ENCODE measurements at places on chromosomes 3 and 15.

DNA sequence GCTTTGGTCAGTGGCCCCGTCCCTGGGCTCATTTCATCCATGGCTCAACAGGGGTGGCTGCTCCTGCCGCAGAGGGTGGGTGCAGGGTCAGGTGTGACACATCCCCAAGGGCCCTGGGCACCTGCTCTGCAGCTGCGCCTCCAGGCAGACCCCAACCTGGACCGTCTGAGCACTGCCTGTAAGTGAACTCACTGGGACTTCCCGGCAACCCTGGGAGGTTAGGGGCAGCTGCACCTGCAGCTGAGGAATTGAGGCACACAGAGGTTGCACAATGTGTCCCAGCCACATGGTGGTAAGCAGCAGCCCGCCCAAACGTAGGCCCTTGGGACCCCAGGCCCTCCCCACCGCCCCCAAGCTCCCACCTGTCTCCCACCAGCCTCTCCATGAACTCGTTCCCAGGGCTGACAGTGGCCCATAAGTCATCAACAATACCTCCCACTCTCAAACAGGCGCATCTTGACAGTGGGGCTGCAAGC lies 55.1 kb downstream of the PLXNA1 start:
- no peak for DNase-seq

DNA sequence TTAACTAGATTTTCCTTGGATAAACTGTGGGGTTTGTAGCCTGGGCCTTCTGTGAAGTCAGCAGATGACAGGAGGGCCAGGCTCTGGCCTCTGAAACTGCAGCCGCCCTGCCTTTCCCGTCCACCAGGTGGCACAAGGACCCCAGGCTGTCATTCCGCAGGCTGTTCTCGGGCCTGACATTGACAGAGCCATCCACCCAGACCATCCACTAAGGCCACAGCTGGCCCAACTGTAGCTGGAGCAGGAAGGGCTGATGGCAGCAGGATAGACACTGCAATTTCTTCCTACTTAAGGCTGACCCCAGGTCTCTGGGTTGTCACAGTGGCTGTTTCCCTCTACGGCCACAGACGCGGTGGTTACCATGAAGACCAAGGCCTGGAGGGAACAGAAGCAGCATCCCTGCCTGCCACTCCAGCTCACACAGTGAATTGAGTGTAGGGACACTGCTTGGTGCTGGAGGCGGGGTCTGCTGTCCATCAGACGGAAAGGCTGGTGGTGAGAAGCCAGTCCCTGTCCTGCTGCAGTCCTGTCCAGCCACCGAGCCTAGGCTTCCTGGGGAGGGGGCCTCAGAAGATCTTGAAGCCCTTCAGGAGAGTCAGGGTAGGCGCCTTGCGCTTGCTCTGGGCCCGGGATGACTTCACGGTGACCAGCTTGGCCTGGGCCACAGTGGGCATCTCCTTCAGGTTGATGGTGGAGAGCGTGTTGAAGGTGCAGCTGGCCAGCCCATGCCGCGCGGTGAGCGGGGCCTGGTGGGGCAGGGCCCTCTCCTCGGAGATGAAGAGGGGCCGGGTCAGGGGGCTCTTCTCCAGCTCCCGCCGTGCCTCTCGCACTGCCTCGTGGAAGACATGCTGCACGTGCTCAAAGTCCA lies 9.4 kb downstream of the SLC51B start:
- peak; percentile 50 for DNase-seq

- DNase-seq, result no peak
Observed at GRCh38 chr3:197353867-197354567, 55.6 kb upstream of the DLG1 start.

DNA sequence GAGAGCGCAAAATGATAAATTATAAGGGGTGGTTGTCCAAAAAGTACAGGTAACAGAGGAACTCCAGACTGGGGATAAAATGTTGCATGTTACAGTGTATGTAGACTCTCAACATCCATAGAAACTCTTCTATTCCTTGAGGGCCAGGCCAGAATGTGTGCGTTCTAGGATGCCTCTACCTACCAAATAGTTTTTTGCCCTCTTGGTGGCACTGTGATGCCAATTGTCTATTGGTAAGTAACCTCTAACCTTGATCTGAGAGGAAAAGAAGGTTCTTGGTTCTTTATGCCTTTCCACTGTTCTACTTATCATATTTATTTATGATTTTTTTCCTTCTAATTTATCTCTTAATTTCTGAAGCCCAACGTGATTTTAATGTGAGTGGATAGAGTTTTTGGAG lies 424.6 kb downstream of the GRM7 start:
- no peak for DNase-seq

DNA sequence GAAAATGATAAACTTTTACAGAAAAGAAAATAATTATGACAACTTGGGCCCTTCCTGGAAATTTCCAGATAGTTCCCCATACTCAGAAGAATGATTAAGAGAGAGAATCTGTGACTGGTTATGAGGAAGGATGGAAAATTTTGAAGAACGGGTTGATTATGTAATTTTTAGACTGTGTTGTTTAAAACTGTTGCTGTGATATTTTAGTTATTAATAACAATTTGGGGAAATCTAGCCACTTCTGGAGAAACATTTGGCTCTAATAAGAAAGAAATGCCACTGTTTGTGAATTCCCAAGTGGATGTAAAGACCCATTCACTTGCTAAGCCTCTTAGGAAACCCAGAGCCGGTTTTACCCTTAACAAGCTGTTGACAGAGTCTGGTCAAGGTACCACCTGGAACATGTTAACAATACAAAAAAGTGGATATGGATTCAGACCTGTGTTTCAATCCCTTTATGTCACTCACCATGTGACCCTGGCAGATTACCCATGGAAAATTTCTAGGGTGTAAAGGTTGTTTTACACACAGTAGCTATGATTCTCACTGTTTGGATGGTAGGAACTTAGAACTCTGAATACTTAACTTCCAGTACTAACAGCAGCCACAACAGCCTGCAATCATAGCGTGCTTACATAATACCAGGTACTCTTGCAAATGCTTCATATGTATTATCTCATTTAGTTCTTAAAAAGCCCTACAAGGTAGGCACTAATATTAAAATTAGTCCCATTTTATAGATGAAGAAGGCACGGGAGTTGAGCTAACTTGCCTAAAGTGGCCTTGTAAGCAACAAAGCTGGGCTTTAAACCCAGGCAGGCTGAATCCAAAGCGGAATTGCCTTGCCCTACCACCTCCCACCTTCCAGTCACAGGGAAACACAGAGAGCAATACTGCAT lies 32.0 kb downstream of the ZBTB38 start:
- DNase-seq, result no peak

DNA sequence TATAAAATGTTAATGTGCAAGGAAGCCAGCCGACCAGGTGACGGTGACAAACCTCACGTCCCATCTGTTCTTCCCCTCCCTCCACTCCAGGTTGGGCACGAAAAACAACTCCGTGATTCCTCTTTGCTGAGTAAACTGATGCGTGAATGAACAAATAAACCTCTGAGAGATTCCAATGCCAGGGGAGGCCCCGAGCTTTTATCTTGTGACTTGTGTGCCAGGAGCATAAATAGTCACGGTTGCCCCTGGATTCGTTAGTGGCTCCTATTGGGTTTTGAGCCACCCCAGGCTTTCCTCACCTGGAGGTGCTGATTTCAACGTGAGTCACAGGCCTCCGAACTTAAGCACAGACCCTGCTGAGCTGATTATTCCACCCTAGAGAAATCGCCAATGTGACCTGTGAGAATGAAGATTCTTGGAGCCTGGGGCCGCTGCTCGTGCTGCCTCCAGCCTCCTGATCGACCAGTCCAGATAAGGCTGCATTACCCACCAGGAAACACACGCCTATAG lies 119.2 kb downstream of the SHQ1 start:
- no peak for DNase-seq

GRCh38 chr3:100954990-100955389 lies 38.2 kb downstream of the ABI3BP start:
- no peak for DNase-seq
